ENCODE measurements at places on chromosomes 6 and 20.

DNA sequence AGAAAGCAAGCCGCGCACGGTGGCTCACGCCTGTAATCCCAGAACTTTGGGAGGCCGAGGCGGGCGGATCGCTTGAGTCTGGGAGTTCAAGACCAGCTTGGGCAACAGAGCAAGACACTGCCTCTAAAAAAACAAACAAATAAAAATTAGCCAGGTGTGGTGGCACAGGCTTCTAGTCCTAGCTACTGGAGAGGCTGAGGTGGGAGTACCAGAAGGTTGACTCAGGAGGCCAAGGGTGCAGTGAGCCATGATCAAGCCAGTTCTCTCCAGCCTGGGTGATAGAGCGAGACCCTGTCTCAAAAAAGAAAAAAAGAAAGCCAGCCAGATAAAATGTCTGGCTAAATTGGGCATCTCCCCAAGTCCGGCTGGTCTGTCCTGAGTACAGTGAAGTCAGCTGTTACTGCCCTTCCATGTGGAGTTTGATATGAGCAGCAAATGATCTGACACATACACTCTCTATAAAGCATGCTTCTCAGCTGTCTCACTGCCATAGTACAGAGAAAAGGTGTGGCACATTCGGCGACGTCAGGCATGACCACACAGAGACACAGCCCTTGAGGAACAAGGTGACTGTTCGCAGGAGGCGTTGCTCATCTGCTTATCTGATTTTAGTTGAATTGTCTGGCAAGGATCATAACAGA lies 13.0 kb downstream of the CD83 start:
- no peak for DNase-seq

GRCh38 chr6:146590492-146590891 lies 8.3 kb upstream of the ADGB start:
- no peak for DNase-seq

DNA sequence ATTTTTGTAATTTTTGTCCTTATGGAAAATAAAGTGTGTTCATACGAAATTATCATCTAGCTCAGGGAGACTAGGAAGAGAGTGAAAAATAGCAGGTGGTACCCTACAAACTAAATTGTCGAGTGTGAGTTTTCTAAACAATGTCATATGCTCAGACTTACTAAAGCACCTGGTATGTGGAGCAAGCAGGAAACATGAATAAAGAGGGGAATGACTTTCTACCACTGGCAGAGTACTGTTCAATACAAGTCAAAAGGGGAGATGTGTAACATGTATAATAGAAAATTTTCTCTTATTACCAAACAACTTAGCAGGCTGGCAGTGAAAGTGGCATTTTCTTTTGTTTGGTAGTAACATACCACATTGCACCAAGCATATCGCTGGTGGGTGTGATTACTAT lies 36.1 kb downstream of the CTNNBL1 start:
- DNase-seq = no peak

DNA sequence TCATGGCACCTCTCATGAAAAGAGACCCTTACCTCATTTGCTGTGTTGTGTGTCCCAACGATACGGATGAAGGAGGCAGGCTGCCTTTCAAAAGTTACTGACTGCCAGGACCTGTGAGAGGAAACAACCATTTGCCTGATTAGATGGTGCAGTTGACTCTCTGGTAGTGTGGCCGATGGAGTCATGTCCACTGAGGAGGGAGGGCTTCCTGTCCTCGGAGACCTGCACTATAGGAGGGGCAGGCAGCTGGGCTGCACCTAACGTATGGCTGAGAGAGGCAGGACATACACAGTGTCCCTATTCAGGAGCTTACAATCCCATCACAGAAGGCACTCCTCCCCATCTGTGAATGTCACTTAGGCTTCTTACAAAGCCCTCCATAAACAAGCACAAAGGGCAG lies 373.0 kb downstream of the ZFAND3 start:
- DNase-seq = no peak

DNA sequence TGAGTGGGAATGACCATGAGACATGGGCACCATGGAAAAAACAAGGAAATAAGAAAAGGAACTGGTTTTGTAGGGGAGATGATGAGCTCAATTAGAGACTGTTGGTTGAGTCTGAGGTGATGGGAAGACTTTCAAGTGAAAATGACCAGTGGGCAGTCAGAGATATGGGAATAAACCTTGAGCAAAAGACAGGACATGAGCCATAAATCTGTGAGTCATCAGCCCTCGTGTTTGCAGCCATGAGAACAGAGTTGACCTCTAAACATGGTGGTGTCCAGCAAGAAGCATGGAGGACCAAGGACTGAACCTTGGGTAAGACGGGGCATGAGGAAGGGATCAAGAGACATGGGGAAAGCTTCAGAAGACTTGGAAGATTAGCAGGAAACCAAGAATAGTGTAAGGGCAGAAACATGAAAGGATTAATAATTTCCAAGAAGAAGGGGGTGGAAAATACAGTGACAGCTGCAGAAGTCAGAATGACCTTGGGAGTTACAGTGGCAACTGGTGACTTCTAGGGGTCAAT lies 280.6 kb upstream of the PRDM1 start:
- DNase-seq = no peak

DNA sequence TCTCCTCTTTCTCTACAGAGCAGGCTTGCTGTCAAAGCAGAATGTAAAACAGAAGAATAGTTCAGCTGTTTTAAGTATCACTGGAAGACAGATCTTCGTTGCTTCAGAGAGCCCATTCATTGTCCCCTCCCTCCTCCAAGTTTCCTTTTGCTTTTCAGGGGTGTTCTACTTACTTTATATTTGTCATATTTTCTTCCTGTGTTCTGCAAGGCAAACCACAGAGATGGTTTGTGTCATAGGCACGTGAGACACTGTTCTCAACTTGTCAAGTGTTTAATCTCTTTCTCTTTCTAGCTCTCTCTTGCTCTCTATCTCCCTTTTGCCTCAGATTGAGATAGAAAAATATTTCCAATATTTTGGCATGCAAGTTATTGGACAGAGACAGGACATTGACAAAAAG lies 228.9 kb upstream of the DEFB112 start:
- DNase-seq = no peak

DNA sequence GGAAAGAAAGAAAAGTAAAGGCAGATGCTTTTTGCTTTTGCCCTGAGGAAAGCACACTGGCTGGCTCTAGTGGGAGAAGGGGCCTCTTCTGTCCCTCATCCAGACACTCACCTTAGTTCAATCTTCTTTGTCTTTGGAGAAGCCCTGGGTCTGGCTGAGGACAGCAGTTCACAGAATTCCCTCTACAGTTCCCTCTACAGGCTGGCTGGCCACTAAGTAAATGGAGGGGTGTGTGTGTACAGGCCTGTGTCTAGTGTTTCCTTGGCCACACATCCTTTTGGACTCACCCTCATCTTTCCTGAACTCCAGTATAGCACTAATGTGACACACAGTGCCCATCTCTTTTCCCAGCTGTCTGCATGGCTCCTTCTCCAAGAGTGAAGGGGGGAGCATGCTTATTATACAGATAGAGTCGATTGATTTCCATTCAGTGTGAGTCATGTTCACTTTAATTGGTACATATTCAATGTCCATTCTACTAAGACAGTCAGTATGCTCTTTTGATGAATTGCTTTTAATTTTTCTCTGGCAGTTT lies 26.0 kb upstream of the CLVS2 start:
- DNase-seq = no peak

- DNase-seq = no peak
Measured at GRCh38 chr20:60372275-60372674, 414.1 kb downstream of the CDH26 start.

Data from activated effector memory CD4-positive, alpha-beta T cell treated with Interleukin-2 at 50 U/mL for 16 hours (primary cell).